HuH-7.5 (cell line): ENCODE measurements at places on chromosomes 3 and 15.

DNA sequence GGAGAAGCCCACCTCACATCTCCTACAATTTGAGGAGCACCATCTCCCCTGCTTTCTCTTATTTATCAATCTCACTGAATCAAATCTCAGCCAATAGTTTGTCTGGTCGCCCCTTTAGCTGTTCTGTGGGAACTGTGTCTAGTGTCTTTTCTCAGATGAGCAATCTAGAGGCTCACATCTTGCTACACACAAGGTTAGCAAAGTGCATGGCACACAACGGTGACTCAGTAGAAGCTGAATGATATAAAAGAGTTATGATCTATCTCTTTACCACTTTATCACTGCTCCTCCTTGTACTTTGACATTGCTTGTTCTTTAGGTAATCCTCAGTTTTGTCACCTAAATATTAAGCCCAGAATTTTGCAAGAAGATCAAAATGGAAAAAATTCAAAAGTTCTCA lies 16.8 kb upstream of the COLQ start:
- DNase-seq, result no peak

- no peak for DNase-seq
Observed at GRCh38 chr3:152283492-152284381, 15.0 kb downstream of the MBNL1 start.

GRCh38 chr15:101500865-101501551 lies 11.5 kb upstream of the PCSK6 start:
- DNase-seq, result peak; percentile 10

- DNase-seq, result no peak
Observed at GRCh38 chr15:36529296-36530011, 50.0 kb upstream of the CDIN1 start.

DNA sequence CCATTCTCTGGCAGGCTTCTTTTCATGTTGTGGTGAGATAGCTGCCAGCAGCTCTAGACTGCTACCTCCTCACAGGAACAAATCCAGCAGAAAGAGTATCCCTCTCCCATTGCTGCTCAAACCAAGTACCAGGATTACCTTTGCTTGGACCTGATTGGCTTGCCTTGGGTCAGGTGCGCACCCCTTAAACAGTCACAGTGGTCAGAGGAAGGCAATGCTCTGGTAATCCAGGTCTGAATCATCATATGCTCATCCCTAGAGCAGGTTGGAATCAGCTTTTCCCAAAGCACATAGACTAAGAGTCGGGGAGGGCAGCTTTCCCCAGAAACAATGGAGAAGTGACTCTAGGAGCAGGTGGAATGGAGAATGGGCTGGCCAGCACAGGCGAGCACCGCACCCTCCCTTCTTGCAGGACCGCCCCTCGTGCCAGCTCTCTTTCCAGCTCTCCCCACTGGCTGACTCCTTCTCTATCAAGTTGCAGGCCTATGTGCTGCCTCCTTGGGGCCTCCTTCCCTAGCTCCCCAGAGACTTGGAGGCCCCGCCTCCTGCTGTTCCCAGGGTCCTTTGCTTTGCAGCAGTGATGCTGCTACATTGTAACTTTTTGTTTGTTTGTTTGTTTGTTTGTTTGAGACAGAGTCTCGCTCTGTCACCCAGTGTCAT lies 29.9 kb upstream of the ADPGK start:
- DNase-seq, result no peak

DNA sequence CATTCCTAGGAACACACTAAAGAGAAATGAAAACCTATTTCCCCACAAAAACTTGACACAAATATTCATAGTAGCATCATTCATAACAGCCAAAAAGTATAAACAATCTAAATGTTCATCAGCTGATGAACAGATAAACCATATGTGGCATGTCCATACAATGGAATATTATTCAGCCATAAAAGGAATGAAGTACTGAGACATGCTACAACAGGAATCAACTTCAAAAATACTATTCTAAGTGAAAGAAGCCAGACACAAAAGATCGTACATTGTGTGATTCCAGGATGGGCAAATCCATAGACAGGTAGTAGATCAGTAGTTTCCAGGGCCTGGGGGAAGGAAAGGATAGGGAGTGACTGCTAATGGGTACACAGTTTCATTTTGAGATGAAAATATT lies 118.0 kb downstream of the GSK3B start:
- DNase-seq, result no peak

DNA sequence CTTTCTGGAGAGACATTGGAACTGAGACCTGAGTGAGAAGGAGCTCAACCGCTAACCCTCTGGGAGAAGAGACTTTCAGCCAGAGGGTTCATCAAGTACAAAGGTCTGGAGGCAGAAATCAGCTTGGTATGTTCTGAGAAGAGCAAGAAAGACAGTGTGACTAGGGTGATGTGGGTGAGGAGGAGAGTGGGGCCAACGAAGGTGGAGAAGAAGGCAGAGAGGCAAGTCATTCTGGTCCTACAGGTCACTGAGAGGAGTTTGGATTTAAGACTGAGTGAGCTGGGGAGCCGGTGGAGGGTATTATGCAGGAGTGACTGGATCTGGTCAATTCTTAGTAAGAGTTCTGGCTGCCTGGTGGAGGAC lies 12.2 kb downstream of the XIRP1 start:
- DNase-seq, result no peak

GRCh38 chr3:49799761-49800160 lies at the start of gene CDHR4:
TSS of gene CDHR4 (minus strand) at chr3:49799873. CDS start at chr3:49799812, 61 bp downstream.
- DNase-seq, result peak; percentile 58

GRCh38 chr3:119235151-119235550 lies 5.5 kb downstream of the B4GALT4 start:
- no peak for DNase-seq

- DNase-seq, result no peak
Observed at GRCh38 chr3:40099871-40100270, 209.6 kb upstream of the EIF1B start.

DNA sequence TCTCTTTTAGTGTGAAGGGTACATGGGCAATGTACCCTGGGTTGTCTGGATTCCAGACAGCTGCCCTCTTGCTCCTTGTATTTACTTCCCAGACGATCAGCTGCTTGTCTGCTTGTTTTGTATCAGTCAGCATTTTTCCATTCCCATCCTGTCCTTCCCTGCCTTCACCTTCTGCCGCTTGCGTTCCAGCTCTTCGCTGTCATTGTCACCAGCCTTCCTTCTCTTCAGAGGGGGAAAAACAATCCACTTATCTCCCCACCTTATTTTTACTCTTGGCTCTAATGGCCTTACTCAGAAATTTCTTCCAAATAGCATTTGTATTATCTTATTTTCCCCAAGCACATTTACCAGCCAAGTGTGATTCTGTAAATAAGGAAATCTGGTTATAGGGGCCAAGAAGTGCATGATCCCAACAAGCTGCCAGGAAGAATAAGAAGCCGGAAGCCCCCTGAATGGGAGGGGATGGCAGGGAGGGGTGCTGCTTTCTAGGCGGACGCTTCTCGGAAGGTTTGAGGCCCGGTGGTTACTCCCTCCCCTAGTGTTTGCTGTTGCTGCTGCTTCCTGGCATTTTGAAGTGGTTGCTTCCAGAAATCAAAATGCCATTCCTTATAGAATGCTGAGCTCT lies 497.6 kb downstream of the NTRK3 start:
- no peak for DNase-seq

GRCh38 chr3:46936733-46937250 lies 39.8 kb downstream of the CCDC12 start:
- no peak for DNase-seq

GRCh38 chr15:40085266-40085665 lies 23.4 kb downstream of the BMF start:
- no peak for DNase-seq

GRCh38 chr3:111577798-111578685 lies 17.1 kb downstream of the ZBED2 start:
- DNase-seq, result peak; percentile 27

- no peak for DNase-seq
Observed at GRCh38 chr3:159443266-159443665, 545.4 kb upstream of the IL12A start.

DNA sequence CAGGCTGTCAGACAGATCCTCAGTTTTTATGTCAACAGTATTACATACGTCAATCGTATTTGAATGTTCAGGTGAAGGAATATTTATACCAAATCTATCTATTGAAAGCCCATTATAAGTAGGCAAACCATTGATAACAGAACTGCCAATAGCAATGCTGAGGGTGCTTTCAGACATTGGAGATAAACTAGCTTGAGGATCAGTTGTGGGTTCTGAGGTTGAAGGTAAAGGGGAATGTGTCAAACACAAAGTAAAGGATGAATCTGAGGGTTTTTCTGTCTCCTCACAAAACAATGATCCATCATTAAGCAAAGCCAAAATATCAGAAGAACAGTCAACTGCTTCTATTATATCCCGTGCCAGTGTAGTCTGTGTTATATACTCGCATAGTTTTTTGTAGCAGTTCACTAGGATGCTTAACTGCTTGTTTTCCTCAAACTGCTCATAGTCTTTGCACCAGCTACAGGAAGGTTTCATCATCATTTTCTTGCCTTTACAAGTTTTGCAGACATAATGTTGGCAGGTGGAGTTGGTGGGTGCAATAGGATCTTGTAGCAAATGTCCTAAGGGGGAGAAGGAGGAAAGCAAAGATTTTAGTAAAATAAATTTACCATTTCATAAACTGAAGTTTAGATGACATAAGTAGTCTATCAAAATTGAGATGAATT lies 43.8 kb downstream of the MSL2 start:
- DNase-seq, result no peak

DNA sequence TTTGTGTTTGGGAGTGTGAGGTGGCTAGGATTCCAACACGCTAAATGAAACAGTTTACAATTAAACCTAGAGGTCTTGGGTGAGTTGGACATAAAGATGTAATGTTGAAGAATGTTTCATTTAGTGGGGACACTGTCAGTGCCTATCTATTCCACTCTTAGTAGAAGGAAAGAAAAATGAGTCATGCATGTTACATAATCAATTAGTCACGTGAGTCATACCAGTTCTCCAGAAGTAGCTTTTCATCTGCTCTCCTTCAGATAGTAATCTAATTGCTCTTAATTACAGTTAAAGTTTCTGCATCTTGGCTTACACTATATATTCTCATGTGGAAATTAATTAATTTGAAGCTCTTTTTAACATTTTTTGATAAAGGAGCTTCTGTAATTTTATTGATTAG lies 115.7 kb upstream of the P2RY1 start:
- no peak for DNase-seq

GRCh38 chr3:2945121-2945520 lies 165.1 kb downstream of the IL5RA start:
- no peak for DNase-seq

GRCh38 chr3:27521179-27521871 lies 37.1 kb upstream of the SLC4A7 start:
- DNase-seq, result peak; percentile 59

- DNase-seq, result peak; percentile 97
Observed at GRCh38 chr3:10983219-10983916, 9.2 kb upstream of the SLC6A1 start.

- DNase-seq, result no peak
Observed at GRCh38 chr3:122941228-122942206, 86.0 kb downstream of the SEMA5B start.

DNA sequence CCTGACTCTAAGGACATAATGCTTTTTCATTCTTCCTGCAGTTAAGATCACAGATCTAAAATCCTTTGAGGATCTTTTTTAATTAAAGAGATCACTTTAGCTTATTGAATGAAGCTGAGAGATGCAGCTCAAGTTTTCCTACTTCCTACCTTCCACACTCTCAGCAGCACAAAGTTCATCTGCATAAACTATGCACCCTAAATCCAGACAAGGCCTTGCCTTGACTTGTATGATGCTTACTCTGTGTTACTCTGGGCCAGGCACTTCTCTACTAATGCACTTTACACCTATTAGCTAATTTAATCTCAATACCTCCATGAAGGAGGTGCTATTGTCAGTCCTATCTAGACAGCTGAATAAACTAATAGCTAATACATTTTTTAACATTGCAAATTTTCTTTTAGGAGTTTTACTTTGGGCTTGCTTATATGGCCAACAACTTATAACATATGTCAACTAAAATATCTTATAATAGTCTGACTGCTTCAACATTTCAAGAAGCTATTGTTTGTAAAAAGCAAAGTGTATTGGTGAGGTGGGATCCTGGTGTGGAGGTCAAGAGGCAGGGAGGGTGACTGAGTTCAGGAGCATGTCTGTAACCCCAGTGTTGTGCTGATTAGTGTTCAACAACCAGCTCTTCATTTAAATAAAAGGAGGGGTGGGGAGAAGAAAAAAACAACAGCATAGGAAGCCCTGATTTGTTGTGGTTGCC lies 172.4 kb upstream of the ATP11B start:
- DNase-seq, result no peak

DNA sequence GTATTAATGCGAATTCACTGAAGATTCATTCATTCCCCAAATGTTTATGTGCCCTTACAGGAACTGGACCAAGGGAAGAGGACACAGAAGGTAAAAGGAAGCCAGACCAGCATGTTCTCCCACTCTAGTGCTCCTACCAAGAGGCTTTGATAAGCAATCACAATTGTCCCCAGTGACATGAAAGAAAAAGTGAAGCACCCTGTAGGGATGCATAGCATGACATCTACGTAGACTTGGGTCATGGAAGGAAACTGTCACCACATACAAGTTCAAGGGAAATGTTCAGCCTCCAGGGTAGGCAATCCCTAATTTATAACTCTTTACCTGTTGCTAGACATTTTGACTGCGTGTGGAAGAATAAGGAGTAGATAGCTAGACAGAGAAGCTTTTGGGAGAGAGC lies 348.6 kb upstream of the MCTP2 start:
- no peak for DNase-seq

GRCh38 chr15:101237251-101237650 lies 14.6 kb downstream of the CHSY1 start:
- no peak for DNase-seq

DNA sequence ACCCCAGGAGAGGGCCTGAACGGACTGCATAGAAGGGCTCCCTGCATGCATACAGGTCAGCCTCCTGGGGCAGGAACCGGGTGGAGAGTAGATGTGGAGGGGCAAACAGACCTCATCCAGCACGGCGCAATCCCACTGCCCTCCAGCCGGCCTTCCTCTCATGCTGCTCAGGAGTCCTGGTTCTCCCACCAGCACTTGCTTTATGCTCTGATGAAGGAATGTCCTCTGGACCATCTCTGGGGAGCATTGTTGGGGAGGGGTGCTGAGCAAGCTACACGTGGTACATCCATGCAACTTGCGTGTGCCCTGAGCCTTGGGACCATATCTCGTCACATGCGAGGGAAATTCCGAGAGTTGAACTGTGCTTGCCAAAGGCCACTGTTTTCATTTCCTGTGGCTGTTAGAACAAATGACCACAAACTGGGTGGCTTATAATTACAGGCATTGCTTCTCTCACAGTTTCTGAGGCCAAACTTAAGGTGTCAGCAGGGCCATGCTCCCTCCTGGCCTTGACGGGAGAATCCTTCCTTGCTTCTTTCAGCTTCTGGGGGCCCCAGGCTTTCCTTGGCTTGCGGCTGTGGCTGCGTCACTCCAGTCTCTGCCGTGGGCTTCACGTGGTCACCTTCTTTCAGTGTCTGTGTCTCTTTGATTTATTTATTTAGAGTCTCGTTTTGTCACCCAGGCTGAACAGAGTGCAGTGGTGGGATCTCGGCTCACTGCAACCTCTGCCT lies 12.2 kb downstream of the SELENOS start:
- no peak for DNase-seq
